Activated T-helper 9 cell treated with anti-CD3 and anti-CD28 coated beads, Interleukin-2, amount 50 U/mL, for 16 hours (primary cell): ENCODE measurements at places on chromosomes 16 and 17.
A peak's percentile ranks its signal among the peaks of the same experiment; 100 is the strongest.

GRCh38 chr16:72946474-72947194, 101.3 kb downstream of the ZFHX3 start:
- DNase-seq, result no peak

DNA sequence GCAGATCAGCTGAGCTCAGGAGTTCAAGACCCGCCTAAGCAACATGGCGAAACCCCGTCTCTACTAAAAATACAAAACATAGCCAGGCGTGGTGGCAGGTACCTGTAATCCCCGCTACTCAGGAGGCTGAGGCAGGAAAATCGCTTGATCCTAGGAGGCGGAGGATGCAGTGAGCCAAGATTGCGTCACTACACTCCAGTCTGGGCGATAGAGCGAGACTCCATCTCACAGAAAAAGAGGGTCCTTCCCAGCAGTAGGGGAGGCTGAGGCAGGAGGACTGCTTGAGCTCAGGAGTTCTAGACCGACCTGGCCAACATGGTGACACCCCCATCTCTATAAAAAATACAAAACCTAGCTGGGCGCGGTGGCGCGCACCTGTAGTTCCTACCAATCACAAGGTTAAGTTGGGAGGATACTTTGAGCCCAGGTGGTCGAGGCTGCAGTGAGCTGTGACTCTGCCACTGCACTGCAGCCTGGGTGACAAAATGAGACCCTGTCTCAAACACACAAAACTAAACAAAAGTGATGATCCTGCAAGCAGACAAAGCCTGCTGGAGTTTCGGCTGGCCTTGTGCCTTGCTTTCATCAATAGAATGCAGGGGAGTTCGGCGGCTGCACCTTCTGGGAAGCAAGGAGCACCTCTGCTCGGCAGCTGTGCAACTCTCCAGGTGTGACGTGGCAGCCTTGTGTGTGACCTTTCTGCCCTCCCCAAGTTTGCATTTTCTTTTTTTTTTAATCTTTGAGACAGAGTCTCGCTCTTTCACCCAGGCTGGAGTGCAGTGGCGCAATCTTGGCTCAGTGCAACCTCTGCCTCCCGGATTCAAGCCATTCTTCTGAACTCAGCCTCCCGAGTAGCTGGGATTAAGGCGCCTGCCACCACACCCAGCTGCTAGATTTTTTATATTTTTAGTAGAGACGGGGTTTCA, 12.4 kb upstream of the YWHAE start:
- no peak for DNase-seq

GRCh38 chr16:75043175-75043895, 44.5 kb downstream of the ZNRF1 start:
- DNase-seq, result no peak

DNA sequence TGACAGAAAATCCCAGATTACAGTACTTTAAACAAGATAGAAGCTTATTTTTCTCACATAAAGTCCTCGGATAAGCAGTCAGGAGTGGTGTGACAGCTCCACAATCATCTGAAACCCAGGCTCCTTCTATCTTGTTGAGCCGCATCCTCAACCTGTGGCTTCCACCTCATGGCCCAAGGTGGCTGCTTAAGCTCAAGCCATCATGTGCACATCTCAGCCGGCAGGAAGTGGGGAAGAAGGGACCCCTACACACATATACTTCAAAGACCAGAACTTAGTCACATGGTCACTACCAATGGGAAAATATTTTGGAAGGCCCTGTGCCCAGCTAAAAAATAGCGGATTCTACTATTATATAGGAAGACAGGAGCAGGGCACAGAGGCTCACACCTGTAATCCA, 11.0 kb upstream of the FBXO47 start:
- no peak for DNase-seq

DNA sequence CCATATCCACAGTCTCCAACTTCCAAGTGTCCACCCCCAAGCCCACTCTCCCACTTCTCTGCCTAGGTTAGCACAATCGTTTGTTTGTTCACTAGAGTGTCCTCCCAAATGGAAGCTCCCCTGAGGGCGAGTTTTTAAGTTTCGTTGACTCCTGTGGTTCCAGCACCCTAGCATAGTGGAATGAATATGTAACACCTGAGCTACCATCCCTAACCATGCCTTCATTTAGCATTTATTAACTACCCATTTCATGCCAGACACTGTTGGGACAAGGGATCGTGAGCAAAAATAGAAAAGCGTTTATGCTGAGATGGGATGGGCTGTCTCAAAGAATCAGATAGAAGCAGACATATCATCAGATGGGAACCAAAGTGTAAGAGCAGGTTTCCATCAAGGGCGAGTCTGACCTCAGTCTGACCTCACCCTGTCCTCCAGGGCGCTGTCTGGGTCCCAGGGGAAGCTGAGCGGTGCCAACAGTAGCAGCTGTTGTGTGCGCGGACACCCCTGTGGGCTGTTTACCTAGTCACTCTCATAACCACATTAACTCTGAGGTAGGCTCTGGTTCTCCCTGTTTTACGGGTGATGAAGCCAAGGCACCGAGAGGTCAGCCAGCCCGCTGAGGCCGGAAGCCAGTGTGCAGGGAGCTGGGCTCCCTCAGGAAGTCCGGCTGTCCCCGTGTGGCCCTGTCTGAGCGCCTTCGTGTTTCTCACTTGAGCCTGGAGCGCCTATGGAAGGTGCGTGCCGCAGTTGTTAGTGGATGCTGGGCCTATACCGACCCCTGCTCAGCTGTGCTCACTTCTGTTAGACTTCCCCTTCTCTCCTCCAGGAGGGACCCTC, 6.2 kb downstream of the CNP start:
- DNase-seq, result no peak

GRCh38 chr17:61453566-61454380, 1.6 kb downstream of the TBX4 start:
- DNase-seq, result no peak

- no peak for DNase-seq
Measured at GRCh38 chr16:46621934-46622676, 926 bp upstream of the SHCBP1 start.

- DNase-seq, result no peak
Measured at GRCh38 chr16:89325861-89326471, 108.5 kb downstream of the ZNF778 start.

- no peak for DNase-seq
Measured at GRCh38 chr16:525123-525519, 2.4 kb upstream of the CAPN15 start.

DNA sequence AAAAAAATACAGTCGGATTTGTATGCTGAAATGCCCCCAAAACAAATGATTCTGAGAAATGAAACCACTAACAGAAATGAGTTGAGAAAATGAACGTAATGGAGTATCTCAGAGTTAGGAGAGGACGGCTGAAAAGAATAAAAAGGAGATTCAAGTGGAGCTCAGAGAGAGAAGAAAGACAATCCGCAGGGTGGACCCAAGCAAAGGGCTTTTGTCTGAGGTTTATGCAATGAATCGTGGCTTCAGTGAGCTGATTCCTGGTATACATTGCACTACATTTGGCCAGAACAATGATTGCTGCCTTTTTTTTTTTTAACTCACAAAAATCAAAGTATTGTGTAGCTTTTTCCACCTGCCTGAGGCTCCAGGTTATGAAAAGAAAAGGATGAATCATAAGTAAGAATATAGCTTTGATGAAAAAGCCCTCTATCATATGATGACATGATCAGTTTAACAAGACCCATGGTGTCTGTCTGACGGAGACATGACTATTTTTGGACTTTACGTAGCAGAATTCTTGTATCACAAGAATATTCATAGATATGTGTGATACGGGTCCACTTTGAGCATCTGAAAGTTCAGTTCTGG, 4.4 kb upstream of the MED9 start:
- DNase-seq, result no peak

GRCh38 chr17:16121915-16122314, 93.4 kb downstream of the NCOR1 start:
- DNase-seq, result no peak

GRCh38 chr16:58035356-58036170, 10.0 kb downstream of the MMP15 start:
- no peak for DNase-seq

- DNase-seq, result no peak
Measured at GRCh38 chr17:10673312-10673711, 16.2 kb upstream of the MYH3 start.

DNA sequence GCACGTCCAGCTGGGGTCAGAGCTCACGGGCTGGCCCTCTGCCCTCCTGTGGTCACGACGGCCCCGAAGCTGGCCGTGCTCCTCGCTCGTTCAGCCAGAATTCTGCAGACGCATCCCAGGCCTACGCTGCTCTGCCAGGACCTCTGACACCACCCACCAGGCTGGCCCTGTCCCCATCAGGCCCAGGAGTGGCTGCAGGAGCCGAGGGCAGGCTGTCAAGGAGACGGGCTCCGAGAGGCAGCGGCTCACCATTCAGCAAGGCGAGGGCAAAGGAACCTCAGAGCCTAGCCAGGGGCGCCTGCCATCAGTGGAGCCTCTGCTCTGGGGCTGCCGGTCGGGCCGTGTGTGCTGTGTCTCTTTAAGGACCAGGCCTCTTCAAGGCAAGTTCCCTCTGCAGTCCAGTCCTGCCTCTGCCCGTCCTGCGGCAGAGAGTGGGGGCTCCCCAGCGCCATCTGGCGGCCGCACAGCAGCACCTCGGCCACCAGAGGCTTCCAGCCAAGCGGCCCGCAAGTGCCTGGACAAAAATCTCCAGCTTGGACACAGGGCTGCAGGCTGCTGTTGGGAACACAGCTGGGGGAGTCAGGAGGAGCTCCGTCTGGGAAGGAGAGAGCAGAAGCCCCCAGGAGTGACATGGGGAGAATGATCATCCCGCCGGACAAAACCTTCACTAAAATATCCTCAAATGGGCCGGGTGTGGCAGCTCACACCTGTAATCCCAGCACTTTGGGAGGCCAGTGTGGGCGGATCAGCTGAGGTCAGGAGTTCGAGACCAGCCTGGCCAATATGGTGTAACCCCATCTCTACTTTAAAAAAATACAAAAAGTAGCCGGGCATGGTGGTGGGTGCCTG, 7.4 kb upstream of the ABR start:
- DNase-seq, result peak; percentile 64

- DNase-seq, result no peak
Measured at GRCh38 chr16:5001571-5001970, 32.2 kb downstream of the NAGPA start.

DNA sequence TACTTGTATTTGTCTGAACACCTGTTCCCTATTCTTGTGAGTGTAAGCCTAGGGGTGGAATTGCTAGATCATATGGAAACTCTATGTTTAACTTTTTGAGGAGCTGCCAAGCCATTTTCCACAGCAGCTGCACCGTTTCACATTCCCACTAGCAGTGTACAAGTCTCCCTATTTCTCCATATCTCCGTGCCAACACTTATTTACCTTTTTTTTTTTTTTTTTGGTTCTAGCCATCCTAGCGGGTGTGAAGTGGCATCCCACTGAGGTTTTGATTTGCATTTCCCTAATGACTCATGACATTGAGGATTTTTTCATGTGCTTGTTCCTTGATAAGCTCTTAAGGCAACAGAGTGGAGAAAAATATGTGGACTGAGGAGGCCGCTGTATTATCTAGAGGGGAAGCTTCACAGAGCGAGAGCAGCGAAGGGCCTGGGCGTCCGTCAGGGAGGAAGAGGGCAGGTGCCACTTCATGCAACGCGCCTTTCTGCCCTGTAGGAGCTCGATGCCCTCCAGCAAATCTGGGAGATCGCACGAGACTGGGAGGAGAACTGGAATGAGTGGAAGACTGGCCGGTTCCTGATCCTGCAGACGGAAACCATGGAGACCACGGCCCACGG, 50.0 kb downstream of the DNAH2 start:
- no peak for DNase-seq

DNA sequence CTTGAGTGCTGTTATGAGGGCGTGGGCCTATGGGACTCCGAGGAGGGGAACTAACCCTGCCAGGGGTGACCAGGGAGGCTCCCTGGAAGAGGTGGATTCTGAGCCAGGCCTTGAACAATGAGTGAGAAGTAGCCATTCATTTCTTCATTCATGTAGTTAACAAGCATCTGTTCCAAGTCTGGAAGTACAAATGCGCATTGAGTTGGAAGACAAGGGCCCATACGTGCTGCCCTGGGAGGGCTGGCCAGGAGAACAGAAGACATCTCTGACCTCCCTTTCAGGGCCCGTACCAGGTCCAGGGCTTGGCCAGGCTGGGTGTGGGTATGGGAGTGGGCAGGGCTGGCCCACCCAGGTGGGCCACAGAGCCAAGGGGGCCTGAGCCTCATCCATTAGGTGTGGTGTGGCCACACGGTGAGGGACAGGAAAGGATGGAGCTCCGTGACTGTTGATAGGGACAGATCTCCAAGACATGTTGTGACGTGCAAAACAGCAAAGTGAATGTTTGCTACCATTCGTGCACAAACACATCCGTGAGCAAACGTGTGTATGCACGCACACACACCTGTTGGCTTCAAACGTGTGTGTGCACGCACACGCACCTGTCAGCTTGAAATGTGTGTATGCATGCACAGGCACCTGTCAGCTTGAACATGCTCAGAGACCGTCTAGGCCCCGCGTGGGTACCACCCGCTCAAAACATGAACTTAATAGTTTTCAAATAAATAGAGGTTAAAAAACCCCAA, 46.8 kb downstream of the ZDHHC7 start:
- no peak for DNase-seq

GRCh38 chr17:51391982-51392654, 131.8 kb downstream of the UTP18 start:
- no peak for DNase-seq

DNA sequence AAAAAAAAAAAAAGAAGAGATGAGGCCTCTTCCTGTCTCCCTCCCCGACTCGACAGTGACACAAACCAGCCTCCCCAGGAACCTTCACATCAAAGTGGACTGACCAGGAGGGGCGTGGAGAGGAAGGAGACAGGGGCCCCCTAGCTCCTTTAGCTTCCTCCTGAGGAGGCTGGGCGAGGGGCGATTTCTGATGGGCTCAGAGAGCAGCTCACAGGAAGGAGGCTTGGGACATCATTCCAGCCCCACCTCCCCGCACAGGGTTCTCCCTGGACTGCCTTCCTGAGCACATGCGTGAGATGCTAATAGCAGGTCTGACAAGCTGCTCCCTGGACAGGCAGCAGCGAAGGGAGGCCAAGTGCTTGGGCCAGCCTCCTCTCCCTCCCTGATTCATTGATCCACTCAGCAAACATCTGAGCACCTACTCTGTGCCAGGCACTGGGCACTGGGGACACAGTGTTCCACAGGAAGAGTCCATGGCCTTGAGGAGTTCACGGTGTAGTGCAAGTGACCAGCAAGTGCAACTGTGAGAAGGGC, 14.4 kb upstream of the DOK4 start:
- DNase-seq, result no peak

DNA sequence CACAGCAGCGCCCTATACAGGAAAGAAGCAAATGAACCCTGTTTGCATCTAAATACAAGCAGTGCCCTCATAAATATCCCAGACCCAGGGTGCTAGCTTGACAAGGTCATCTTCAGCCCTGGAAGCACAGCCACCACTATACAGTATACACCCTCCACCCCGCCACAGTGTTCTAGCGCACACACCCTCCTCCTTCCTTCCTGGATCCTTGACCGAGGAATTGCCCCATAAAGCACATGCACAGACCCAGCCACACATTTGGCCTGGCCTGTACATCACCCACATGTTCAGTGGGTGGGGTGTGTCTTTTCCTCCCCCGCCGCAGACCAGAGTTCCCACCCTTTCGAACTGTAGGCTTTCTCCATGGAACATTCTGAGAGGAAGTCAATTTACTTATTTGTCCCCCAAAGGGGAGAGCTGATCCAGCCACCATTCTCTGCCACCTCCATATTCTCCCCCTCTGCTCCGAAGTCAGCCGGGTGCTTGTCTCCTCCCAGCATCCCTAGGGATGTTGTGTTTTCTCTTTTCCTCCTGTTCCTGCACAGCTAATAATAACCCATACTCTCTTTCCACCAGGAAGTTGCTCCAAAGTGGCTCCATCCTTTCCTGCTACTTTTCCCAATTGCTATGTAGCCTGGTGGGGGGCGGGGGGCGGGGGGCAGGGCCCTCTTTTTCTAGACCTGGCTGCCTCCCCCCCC, 6.6 kb downstream of the ABI3 start:
- DNase-seq, result no peak

- DNase-seq, result no peak
Measured at GRCh38 chr17:82397449-82398335, 20.5 kb upstream of the HEXD start.
